Bronchial epithelial cell (primary cell): ENCODE measurements at places on chromosomes 13 and 19. TPM values are rescaled to one million over a fixed set of nuclear protein-coding genes. Genes with fewer than 3 reads are reported as not detected.

B3GLCT gene
- 3.9 and 4.1 TPM in 2 replicates for total RNA-seq

LPAR2 gene
- total RNA-seq: 5.5 and 5.6 TPM in 2 replicates

CGB5 gene
- total RNA-seq: 0.26 and 0.64 TPM in 2 replicates

ZNF667 gene
- total RNA-seq: 1.2 and 2.6 TPM in 2 replicates

ERICH6B gene
- not detected in 2 replicates for total RNA-seq

ZNF225 gene
- 4.2 TPM in 2 replicates for total RNA-seq

S1PR5 gene
- total RNA-seq: 6.6 and 7.8 TPM in 2 replicates

ZSCAN4 gene
- total RNA-seq: 0.13 TPM in 1 of 2 replicates, not detected in the other

FAAP24 gene
- 0.79 and 1.0 TPM in 2 replicates for total RNA-seq

MADCAM1 gene
- total RNA-seq: not detected in 2 replicates

PABPC3 gene
- total RNA-seq: under 0.01 and 0.13 TPM in 2 replicates

IL17D gene
- under 0.01 and 0.13 TPM in 2 replicates for total RNA-seq

CYP4F12 gene
- total RNA-seq: 2.6 and 7.8 TPM in 2 replicates

GRIN2D gene
- total RNA-seq: under 0.01 TPM in 1 of 2 replicates, not detected in the other

ARHGEF7 gene
- 26.2 and 31.6 TPM in 2 replicates for total RNA-seq

GPR183 gene
- total RNA-seq: 0.13 TPM in 1 of 2 replicates, not detected in the other

SOX21 gene
- 1.1 and 3.1 TPM in 2 replicates for total RNA-seq

CA11 gene
- total RNA-seq: 2.4 and 4.4 TPM in 2 replicates

TMEM272 gene
- total RNA-seq: not detected in 2 replicates

KIR3DL2 gene
- not detected in 2 replicates for total RNA-seq

TMEM145 gene
- total RNA-seq: 0.26 TPM in 1 of 2 replicates, not detected in the other

ATP4B gene
- total RNA-seq: not detected in 2 replicates

ETFB gene
- total RNA-seq: 70.6 and 79.8 TPM in 2 replicates

KLK4 gene
- total RNA-seq: not detected in 2 replicates

KLHL1 gene
- not detected in 2 replicates for total RNA-seq

FCAR gene
- not detected in 2 replicates for total RNA-seq

MCEMP1 gene
- total RNA-seq: not detected in 2 replicates

INSL3 gene
- not detected in 2 replicates for total RNA-seq

ZNF296 gene
- total RNA-seq: under 0.01 and 0.51 TPM in 2 replicates

RTBDN gene
- total RNA-seq: not detected in 2 replicates

ZNF565 gene
- 6.1 and 8.2 TPM in 2 replicates for total RNA-seq

CDC42EP5 gene
- 18.2 and 20.4 TPM in 2 replicates for total RNA-seq

CEACAM8 gene
- total RNA-seq: not detected in 2 replicates

ZNF99 gene
- not detected in 2 replicates for total RNA-seq

KLK13 gene
- 0.26 and 0.51 TPM in 2 replicates for total RNA-seq

TJP3 gene
- total RNA-seq: 2.1 and 5.0 TPM in 2 replicates

CBARP gene
- 1.2 and 2.9 TPM in 2 replicates for total RNA-seq

KCNN1 gene
- total RNA-seq: not detected in 2 replicates

ZNF579 gene
- 1.8 and 2.2 TPM in 2 replicates for total RNA-seq
